Peyer's patch (tissue), 4 donors: ENCODE measurements at places on chromosomes 5 and 9. TPM values are rescaled to one million over a fixed set of nuclear protein-coding genes. Genes with fewer than 3 reads are reported as not detected.

CER1 gene
- 7.6 TPM for total RNA-seq

PCDHGA11 gene
- total RNA-seq = 1.7 TPM

- no peak overlapping the region for H3K4me3 ChIP-seq
- DNase-seq = no peak
- H3K27ac ChIP-seq = peak overlapping the region; percentile 5
- H3K4me1 ChIP-seq = no peaks in the 10 kb centered on the region
Observed at GRCh38 chr9:68454579-68455334, 85.9 kb downstream of the TMEM252 start.

DNA sequence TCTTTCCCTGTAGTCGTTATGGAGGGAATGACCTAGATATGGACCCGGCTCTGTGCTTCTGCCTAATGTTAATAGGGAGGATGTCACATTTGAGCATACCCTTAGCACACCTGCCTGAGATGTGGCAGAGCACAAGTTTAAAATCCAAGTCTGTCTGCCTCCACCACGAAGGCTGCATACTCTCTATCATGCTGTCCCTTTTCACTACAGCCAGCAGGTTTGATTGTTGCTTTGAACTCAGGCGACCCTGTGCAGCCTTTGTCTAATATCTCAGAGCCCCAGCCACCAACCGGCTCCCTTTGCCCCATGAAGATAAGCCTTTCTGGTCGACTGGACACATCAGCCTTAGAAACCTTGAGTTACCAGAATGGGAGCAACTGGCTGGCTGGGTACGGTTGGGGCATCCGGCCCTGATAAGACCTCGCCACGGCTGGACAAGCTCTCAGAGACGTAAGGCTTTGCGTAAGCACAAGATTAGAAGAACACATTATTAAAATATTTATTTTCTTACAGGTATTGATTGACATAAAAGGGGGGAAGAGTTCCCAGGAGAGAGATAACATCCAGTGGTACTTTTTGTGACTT lies 222.0 kb upstream of the TRIM32 start:
- H3K27me3 ChIP-seq = no peaks in the 10 kb centered on the region
- no peak for DNase-seq
- H3K4me1 ChIP-seq = no peaks in the 10 kb centered on the region
- H3K36me3 ChIP-seq = no peaks in the 10 kb centered on the region
- H3K4me3 ChIP-seq = no peak overlapping the region

GRCh38 chr5:76325876-76326491 lies 77.1 kb upstream of the IQGAP2 start:
- peak overlapping the region; percentile 41 for H3K27ac ChIP-seq
- no peaks in the 10 kb centered on the region for H3K36me3 ChIP-seq
- H3K4me1 ChIP-seq = no peaks in the 10 kb centered on the region
- no peak overlapping the region for H3K4me3 ChIP-seq
- no peaks in the 10 kb centered on the region for H3K27me3 ChIP-seq

ATP10B gene
- 106 TPM for total RNA-seq

PCDHGC4 gene
- total RNA-seq = 1.7 TPM

DNA sequence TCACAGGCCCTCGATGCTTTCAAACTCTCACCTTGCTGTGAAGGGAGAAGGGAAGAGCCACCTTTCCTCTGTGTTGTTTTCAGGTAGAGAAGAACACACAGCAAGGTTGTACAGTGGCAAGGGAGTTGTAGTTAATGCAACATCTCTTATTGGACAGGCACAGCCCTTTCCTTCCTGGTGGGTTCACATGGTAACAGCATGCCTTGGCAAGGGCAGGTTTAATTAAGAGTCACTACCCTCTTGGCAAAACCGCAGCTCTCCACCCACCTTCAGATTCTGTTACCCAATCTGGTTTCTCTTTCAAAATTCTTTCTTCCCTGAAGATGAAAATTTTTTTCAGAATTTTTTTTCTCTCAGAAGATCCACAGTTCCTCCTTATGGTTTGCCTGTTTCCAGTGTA lies 253.1 kb downstream of the TLR4 start:
- H3K4me1 ChIP-seq = no peaks in the 10 kb centered on the region
- H3K27ac ChIP-seq = no peak overlapping the region
- no peaks in the 10 kb centered on the region for H3K27me3 ChIP-seq
- no peak for DNase-seq
- no peaks in the 10 kb centered on the region for H3K36me3 ChIP-seq
- no peak overlapping the region for H3K4me3 ChIP-seq

DNA sequence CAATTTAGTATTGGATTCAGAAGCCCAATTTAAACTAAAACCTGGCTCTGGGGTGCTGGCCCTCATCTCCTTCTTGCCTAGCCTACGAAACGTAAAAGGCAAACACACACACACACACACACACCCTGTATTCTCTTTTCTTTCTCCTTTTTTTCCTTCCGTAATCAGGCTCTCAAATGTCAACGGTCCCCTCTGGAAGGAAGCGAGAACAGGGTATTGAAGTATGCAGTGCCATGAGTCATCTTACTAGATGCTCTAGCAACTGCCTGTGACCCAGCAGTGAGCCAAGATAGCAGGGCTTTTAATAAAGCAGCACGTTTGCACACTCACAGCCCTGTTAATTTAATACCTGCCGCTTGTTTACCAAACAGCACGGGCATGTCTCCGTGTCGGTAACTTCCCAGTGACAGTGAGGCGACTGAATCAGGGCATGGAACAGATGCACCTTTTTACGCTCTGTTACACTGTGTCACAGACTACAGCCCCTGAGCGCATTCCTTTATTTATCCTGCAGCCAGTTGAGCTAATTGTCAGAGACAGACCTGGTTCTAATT lies 243.8 kb downstream of the BNC2 start:
- no peaks in the 10 kb centered on the region for H3K4me1 ChIP-seq
- no peak overlapping the region for H3K4me3 ChIP-seq
- no peak for DNase-seq
- peak overlapping the region; percentile 36 for H3K27ac ChIP-seq
- H3K36me3 ChIP-seq = no peaks in the 10 kb centered on the region

DNA sequence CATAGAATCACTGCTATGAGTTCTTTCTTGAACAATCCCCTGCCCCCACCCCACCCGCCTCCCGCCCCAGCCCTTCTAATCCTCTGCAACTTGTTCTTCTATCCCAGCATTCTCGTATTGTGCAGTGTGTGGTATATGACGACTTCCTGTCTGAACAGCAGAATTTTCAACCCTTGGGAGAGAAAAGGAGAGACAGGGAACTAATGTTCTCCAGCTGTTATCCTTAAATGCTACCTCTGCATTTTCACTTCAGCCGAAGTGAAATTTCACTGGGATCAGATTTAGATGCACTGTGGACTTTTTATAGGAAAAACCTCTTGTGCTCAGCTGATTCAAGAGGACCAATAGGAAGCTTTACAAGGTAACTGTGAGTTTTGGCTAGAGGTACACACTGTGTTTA lies 2.2 kb downstream of the FBXL7 start:
- no peak overlapping the region for H3K27ac ChIP-seq
- H3K27me3 ChIP-seq = no peaks in the 10 kb centered on the region
- no peak for DNase-seq
- peak overlapping the region; percentile 19 for H3K4me3 ChIP-seq

GRCh38 chr5:132464156-132464939 lies 26.2 kb downstream of the IRF1 start:
- no peaks in the 10 kb centered on the region for H3K27me3 ChIP-seq
- DNase-seq = peak; percentile 63
- H3K36me3 ChIP-seq = no peaks in the 10 kb centered on the region
- H3K4me3 ChIP-seq = peak overlapping the region; percentile 20
- H3K4me1 ChIP-seq = peaks cover 73% of the 10 kb centered on the region
- H3K27ac ChIP-seq = peak overlapping the region; percentile 88

MSH3 gene
- total RNA-seq = 27.2 TPM

KIF12 gene
- total RNA-seq = 85.3 TPM

DNA sequence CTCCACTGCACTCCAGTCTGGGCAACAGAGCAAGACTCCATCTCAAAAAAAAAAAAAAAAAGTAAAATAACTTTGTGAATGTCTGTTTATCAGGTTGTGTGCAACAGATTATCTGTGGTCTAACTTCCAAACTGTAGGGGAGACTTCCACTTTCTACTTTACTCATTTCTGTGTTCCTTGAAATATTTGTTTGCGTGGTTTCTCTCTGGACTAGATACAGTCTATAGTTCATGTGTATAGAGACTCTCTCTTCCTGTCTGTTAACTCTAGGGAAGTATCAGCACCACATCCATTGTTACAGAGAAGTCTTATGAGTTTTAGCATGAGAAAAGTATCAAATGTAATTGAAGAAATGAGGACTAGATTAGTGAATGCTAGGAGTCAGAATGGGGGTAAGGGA lies 168.3 kb downstream of the LPAR1 start:
- H3K4me1 ChIP-seq = no peaks in the 10 kb centered on the region
- H3K27ac ChIP-seq = no peak overlapping the region
- H3K27me3 ChIP-seq = no peaks in the 10 kb centered on the region
- no peak overlapping the region for H3K4me3 ChIP-seq

FOXD4L6 gene
- not detected for total RNA-seq

DNA sequence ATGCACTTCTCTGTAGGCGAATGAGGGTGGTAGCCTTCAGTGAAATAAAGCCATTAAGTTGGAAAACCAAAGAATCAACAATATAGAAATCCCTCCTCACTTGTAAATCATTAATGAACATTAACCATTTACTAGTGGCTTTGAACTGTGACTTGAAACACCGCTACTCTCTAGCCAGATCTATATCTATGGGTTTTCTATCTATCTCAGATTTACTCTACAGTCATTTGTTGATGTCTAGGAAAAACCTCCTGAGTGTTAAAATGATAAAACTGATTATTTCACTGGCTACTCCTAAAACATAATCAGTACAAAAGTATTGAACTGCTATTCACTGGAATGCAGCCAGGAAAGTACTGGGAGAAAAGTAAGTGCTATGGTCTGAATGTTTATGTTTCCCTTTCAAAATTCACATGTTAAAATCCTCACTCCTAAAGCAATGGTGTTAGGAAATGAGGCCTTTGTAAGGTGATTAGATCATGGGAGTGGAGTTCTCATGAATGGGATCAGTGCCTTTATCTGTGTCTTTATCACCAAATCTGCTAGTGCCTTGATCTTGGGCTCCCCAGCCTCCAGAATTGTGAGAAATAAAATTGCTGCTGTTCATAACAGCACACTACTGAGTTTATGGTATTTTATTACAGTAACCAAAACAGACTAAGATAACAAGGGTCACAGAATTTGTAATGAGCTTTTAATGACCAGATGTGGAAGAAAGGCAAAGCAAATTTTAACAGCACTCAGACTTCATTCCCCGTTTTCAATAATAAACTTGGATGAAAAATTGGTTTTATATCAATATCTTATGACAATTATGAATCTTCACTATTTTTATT lies 8.6 kb upstream of the OXCT1 start:
- no peak overlapping the region for H3K27ac ChIP-seq
- DNase-seq = no peak
- no peaks in the 10 kb centered on the region for H3K4me1 ChIP-seq
- H3K4me3 ChIP-seq = no peak overlapping the region

GRCh38 chr9:93869088-93869487 lies 86.1 kb downstream of the BARX1 start:
- DNase-seq = no peak
- no peaks in the 10 kb centered on the region for H3K4me1 ChIP-seq
- no peaks in the 10 kb centered on the region for H3K36me3 ChIP-seq
- H3K27me3 ChIP-seq = no peaks in the 10 kb centered on the region
- H3K4me3 ChIP-seq = no peak overlapping the region
- H3K27ac ChIP-seq = no peak overlapping the region

DNA sequence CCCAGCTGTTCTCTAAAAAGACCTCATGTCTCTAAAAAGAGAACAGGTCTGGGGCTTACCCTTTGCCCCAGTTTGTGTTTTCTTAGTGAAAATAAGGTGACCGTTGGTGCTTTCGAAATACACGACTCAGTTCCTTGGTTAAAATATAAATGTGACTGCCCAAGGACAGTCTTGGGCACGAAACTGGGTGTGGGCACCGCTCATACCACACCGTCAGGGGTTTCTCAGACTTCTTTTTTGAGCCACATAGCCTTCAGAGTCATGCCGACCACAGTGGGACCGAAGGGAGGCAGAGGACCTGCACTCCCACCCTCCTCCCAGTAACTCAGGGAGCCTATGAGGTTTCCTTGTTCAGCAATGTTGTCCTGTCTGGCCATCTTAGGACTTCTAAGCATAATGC lies 6.5 kb downstream of the SNX18 start:
- no peaks in the 10 kb centered on the region for H3K27me3 ChIP-seq
- H3K27ac ChIP-seq = peak overlapping the region; percentile 26
- DNase-seq = no peak
- H3K4me1 ChIP-seq = peaks cover 72% of the 10 kb centered on the region
- no peaks in the 10 kb centered on the region for H3K36me3 ChIP-seq
- no peak overlapping the region for H3K4me3 ChIP-seq

AJM1 gene
- total RNA-seq = 4.1 TPM

CCNJL gene
- 12.9 TPM for total RNA-seq

GRCh38 chr5:107817951-107818350 lies 147.2 kb upstream of the EFNA5 start:
- H3K27me3 ChIP-seq = no peaks in the 10 kb centered on the region
- no peaks in the 10 kb centered on the region for H3K4me1 ChIP-seq
- no peak overlapping the region for H3K27ac ChIP-seq

NIPAL4 gene
- total RNA-seq = not detected
